ENCODE measurements at places on chromosomes 2 and 18.
A peak's percentile ranks its signal among the peaks of the same experiment; 100 is the strongest.

- no peak for DNase-seq
Observed at GRCh38 chr2:100818606-100819369, 1.2 kb upstream of the NPAS2 start.

GRCh38 chr2:12363569-12363968 lies 353.2 kb upstream of the TRIB2 start:
- no peak for DNase-seq

DNA sequence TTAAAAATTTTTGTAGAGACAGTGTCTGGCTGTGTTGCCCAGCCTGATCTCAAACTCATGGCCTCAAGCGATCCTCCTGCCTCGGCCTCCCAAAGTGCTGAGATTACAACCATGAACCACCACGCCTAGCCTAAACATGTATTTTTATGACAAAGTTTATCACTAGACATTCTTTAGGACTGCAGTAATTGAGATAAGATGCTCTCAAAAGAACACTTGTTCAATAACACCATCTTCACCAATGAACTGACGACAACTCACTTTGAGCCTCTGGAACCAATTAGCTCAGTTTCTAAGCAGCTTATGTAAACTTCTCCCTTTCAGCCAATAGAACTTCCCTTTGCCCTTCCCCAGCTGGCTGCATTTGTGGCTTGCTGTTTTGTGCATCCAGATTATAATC lies 15.3 kb upstream of the PPP4R1 start:
- no peak for DNase-seq

- DNase-seq, result no peak
Observed at GRCh38 chr2:125644257-125644656, 1011.7 kb upstream of the GYPC start.

DNA sequence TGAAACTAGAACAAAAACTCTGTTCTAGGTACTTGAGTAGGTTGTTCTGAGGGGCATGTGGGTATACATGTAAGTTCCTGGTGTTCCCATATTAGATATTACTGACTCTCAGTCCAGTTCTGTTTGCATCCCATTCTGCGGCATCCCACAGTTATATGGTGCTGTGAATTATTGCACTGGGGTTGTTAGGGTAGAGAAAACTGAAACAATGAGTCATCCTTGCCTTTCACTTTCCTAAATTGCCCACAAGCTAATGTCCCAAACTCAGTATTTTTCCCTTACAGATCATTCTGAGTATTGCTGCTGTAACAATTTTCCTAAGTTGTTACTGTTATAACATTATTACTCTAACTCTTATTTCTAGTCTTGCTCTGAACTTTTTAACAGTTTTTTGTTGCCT lies 3.0 kb downstream of the WDR75 start:
- DNase-seq, result no peak

DNA sequence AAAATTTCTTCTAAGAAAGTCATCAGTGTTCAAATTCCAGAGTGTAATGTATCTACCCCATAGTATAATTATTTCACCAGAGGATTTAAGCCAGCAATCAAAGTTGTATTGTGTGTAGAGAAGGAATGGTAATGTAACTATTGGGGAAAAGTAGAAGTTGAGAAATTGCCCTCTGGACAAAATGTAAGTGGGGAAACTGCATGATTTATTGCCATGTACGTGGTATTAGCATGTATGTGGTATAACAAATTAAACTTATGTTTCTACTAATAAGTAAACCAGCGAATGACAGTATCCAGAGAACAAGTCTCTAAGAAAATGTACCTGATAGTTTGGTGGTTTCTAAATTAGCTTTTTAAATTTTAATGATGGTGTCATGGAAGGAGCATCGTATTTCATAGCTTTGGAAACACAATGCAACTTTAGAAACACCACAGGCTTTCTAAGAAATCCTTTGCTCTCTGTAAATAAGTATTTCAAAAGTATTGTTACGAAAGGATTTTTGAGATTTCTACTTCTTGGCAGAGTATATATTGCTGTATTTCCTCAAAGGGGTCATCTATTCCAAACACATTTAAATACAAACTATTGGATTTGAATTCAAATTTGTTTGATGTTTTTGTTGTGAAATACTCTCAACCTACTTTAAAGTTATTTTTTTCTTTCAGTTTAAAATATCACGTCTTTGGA lies 1018.9 kb upstream of the ZEB2 start:
- DNase-seq, result no peak

DNA sequence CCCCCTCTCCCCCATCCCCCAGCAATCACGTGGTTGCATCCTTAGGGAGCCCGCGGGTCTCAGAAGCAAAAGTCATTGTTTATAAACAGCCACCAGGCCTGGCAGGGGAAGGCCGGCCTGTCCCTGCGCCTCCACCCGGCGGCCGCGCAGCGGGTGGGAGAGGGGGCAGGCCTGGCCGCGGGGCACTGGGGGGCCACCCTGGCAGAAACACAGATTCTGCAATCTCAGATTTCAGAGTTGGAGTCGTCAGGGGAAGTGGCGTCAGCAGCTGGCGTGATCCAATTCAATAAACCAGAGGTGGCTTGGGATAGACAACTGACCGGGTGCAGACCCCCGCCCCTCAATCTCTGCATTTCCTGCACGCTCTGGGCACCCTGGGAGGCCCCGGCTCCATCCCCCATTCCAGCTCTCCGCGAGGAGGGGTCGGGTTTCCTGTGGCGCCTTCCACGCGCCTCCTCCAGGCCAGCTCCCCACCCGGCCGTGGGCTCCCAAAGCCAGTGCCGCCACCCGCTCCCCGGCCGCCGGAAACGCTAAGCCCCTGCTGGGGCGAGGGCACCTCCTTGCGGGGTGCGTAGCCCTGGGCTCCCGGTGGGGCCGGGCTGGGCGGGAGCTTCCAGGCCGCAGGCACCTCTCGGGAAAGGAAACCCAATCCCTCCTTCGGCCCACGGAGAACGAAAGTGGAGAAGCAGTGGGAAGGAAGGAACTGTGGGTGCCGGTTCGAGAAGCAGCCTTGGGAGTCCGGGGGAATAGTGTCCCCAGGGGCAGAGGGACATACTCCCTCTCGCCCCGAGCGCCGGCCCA lies 1.1 kb downstream of the BIN1 start:
- peak; percentile 83 for DNase-seq

DNA sequence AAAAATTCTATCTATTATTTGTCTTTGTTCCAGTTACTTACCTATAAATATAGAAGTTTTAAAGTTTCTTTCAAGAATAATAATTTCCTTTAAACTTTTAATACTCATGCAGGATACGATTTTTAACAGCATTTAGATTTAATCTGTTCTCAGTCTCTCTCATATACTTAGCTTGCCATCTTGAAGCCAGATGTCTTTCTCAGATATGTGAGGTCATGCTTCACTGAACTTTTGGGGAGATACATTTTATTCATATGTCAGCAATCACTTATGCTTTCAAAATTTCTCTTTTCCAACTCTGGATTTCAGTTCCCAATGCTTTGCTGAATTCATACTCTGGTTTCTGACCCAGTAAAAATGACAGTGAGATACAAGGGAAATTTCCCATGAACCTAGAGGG lies 66.5 kb upstream of the CCDC178 start:
- no peak for DNase-seq

DNA sequence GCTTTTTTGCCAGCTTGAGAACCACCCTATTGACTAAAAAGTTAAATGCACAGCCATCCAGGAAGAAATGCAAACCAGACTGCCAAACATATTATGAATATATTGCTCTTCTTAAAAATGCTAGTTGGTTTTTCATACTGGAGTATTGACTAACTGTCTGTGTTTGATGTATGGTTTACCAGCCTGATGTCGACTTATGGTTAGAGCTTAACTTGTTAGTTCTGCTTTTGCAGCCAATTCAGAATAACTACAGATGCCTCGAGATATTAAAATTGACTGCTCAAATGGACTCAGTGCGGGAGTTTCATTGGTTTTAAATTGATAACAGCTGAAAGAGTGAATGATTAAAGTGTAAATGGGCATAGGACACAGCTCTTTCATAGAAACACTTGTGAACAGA lies 369.8 kb downstream of the ARHGAP15 start:
- peak; percentile 35 for DNase-seq

- DNase-seq, result no peak
Observed at GRCh38 chr18:933082-933481, 28.4 kb downstream of the ADCYAP1 start.

DNA sequence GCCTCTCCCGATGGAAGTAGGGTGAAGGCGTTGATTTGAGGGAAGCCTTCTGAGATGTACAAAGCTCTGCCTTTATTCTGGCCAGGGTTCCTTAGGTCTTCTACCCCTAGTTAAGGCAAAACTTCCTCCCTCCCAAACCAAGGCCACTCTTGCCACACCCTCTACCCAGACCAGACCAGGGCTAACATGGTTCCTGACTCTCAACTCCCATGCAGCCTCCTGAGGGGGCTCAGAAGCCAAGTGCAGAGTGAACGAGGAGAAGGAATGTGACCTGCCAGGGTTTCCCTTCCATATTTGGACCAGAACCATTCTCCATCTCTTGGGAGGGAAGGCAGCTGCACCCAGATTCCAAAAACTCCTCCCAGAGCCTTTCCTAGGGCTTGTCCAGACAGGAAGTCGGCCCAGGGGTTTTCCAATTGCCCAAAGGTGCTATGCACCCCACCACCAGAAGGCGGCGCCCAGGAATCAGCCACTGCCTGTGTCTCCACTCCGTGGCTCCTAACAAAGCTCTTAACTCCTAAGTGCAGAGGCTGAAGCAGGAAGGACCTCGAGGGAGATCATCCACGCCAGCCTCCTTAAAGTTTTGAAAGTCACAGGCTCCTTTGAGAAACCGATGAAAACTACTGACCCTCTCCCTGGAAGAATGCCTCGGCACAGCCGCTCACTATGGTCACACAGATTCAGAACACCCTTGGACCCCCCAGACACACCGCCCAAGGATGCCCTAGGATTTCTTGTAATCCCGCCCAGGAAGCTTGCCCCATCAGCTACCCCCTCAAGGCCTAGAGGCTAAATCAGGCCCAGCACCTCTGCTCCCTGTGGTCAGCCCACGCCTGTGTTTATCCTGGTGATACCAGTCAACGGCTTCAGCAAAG lies 157.8 kb downstream of the SMAD2 start:
- peak; percentile 57 for DNase-seq

GRCh38 chr2:144513388-144514101 lies 6.4 kb downstream of the ZEB2 start:
- no peak for DNase-seq

DNA sequence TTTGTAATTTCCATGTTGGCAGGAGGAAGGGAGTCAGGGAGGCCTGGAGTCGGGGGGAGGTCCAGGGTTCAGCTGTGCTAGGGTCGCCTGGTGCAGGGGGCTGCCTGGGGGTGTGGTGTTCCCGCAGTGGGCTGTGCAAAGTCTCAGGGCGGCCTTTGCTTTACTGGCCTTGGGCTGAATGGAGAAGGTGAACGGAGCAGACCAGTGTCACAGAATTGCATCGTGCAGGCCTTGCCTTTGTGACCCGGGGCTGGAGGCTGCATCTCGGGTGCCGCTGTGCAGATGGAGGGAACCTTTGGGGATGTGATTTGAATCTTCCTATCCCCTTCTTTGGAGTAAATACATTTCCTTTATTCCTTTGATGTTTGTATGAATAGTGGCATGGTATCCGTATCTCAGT lies 8.8 kb downstream of the SNTG2 start:
- no peak for DNase-seq

DNA sequence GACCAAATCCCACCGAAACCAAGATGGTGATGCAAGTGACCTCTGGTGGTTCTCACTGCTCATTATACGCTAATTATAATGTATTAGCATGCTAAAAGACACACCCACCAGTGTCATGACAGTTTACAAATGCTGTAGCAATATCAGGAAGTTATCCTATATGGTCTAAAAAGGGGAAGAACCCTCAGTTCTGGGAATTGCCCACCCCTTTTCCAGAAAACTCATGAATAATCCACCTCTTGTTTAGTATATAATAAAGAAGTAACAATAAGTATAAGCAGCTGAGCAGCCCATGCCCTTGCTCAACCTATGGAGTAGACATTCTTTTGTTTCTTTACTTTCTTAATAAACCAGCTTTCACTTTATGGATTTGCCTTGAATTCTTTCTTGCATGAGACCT lies 31.0 kb upstream of the FMNL2 start:
- DNase-seq, result no peak

GRCh38 chr18:9081940-9082339 lies 20.6 kb upstream of the NDUFV2 start:
- DNase-seq, result no peak

GRCh38 chr18:35142275-35142615 lies 98.6 kb upstream of the ZNF397 start:
- DNase-seq, result no peak

DNA sequence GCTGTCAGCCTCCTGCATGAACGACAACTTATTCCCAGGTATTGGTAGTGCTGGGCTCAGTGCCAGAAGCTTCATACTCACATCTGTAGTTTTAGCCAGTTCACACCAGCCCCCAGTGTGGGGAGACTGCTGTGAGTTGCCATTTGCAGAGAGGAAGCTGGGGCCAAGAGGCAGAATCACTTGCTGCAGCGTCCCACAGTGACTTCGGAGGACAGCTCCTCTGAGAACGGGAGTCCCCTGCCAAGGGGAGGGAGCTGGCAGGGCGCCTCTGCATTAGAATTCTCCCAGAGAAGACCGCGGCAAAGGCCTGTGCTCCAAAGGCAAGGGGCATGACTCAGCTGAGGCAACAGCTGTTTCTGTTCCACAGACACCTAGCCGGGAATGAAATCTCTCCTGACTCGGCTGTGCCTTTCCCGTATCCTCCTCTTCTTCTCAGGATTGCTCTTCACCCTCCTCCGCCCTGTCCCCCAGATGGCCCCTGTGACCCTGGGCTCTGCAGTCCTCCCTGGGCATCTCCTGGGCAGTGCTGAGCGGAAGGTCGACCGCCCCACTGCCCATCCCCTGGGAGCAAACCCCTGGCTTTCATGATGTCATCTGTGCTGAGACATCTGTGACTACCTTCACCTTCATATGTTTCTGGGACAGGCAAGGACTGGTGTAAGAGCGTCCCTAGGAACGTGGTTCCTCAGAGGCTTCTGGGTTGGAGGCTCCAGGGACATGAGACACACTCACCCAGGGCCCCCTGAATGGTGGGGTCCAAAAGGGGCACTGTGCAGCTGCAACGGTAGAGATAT lies 18.0 kb downstream of the MAL start:
- DNase-seq, result peak; percentile 89

DNA sequence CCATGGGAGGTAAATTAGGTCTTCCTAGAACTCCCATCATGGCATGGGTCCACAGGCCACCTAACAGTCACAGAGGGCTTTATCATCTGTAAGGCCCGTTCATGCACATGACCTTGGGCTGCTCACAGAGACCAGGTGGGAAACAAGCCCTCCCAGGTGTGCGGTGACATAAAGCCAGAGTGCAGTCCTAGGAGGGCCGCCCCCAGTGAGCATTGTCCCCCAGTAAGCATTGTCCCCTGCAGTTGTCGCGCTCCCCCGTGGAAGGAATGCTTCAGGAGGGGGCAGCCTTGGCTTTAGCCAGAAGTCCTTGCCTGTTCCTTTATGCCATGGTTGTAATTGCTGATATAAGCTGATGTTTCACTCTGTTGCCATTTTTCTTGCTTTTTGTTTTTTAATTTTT lies 41.7 kb upstream of the LYPD6B start:
- DNase-seq, result no peak

GRCh38 chr18:48674758-48675351 lies 136.0 kb downstream of the CTIF start:
- DNase-seq, result no peak
